KBM-7 (cell line): ENCODE measurements at places on chromosomes 1 and 21.

DNA sequence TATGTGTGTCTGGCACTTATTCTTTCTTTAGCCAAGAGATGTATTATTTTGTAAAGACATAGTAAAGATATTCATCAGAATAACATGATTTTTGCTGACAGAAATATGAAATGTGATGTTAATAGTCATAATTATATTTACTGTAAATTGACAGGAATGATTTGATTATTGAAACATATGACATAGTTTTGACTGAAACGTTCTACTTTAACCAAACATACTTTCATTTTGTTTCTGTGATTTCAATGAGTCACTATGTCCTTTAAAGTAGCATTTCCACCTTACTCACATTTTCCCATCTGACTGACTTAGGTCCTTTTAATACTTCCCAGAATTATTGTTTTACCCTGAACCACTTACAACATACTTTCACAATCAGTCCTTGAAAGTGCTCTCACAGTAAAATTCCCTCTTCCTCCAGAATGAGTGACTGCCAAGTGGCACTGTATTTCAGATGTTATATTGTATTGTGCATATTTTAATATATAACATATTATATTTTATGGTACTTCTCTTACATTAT, 437.9 kb downstream of the NCAM2 start:
- no peak for DNase-seq

- no peak for DNase-seq
Measured at GRCh38 chr1:211832661-211833060, 2.1 kb upstream of the LPGAT1 start.

DNA sequence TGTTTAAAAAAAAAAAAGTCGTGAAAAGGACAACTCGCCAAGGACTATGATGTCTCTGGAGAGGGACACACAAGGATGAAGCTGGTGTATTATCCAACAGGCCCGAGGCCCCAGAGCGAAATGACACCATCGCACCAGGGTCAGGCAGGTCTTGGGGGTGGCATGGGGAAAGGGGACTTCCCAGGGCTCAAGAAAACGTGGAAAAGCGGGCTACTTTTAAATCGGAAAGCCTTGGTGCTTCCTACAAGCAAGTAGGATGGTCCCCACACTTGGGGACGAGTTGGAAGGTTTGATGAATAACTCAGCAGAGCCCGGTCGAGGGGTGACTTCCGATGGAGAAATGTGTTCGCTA, 505 bp upstream of the GNPAT start:
- DNase-seq: no peak

DNA sequence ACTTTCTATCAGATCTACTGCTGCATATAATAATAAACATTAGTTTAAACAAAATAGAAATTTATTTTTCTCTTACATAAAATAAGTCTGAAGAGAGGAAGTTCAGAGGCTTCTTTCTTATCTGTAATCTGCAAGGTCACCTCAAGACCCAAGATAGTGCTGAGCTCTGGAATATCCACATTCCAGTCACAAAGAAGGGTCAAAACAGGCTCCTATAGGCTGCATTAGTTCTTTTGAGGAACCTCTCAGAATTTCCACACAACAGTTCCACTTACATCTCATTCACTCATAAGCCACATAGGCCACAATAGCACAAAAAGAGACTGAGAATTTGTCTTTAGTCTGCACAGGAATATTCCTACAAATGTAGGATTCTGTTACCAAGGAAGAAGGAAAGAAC, 15.4 kb downstream of the DYNLT5 start:
- DNase-seq: peak; percentile 26

GRCh38 chr1:33292726-33293340, 28.1 kb downstream of the A3GALT2 start:
- no peak for DNase-seq

DNA sequence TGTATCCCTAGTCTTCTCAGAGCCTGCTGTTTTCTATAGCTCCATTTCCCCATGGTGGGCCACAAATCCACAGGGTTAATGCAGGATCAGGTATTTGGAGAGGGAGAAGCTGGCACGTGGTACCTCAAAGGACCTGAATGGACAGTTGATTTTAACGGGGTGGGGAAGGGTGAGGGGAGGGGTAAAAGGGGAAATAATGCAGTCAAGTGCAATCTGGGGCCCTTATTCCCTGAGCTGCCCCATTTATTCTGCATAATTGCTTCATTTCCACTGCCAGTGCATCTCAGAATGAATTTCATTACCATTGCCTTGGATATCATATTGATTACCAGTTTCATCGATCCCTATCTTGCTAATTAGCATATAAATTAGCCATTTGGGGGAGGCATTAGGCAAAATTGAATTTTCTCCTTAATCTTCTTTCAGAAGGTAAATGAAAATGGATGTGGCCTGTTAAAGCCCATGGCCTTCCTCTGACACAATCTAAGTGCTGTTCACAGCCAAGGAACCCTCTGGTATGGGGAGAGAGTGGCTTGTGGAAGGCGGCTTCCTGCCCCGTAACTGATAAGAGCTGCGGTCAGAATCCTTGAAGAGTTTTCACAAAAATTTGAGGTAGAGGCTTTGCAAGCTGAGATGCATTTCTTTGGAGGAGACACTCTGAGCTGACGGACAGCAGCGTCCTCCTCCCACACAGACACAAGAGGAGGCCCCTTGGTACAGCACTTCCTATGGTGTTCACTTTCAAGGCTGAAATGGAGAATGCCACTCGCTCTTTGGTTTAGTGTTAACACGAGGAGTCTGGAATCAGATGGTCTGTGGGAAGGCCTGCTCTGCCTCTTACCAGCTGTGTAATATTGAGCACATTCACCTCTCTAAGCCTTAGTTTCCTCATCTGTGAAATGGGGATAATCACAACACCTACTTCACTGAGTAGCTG, 34.4 kb downstream of the PHC2 start:
- peak; percentile 95 for DNase-seq

DNA sequence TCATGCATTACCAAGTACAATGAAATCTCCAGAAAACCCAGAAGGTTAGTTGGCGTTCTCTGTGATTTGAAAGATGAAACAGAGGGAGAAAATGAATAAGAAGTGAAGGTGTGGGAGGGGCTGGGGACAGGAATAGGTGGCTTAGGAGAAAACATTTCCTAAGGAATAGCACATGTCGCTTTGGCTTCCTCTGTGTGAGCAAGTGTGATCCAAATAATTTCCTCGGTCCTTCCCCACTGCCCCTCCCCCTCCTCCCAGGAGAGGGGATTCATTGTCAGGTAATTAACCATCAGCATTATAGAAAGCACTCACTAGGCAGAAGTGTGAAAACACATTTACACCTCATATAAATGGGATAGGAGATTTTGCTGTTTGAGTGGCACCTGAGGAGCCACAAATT, 105.5 kb downstream of the NUF2 start:
- DNase-seq: no peak

DNA sequence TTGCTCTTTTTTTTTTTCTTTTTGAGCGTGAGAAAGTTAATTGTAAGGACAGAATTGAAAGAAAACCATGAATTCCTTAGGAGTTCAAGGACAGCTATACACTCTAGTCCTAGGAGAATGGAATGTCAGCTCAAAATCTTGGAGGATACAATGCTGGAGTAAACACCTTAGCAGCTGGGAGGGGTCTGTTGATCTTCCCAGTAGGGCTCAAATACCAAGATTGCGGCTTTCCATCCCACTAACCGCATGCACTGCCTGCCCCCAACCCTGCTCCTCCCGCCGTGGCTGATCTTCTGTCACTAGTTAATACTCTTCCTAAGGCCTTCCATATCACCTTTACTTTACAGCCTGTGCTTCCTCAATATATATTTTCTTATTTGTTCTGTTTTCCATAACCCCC, 2.6 kb upstream of the PDC start:
- no peak for DNase-seq

GRCh38 chr1:7501084-7501491, 270.0 kb upstream of the VAMP3 start:
- DNase-seq: no peak

DNA sequence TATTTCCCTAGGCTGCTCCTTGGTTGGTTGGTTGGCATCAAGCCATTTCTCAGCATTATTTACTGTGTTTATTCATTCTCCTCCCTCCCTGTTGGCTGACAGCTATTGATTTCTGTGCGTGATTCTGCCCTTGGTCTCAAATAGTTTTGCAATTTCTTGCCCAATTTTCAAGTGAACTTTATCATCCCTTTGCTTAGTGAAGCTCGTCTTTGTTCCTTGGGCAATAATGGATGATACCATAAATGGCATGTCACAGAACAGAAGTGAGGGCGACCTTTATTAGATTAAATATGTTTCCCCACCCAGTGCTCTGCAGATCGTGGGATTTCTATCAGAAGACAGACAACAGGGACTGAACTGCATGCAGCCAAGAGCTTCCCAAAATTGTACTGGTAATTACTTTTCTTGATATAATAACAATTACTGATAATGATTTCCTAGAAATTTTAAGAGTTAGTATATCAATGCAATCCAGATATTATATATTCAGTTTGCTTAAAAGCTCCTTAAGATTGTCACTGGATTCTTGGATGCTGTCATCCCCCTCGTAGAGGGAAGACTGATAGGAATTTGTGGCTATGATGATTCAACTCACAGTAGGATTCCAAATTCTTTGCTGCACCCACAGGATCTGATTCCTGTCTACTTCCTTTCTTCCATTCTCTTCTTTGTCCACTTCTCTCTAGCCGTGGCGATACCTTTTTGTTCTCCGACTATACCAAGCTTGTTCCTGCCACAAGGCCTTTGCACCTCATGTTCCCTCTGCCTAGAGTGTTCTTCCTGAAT, 122.1 kb upstream of the KAZN start:
- DNase-seq: no peak

- no peak for DNase-seq
Measured at GRCh38 chr1:232568906-232569553, 60.9 kb downstream of the SIPA1L2 start.

GRCh38 chr1:30511991-30512913, 211.1 kb downstream of the MATN1 start:
- DNase-seq: no peak

GRCh38 chr1:101227837-101228236, 9.0 kb upstream of the S1PR1 start:
- no peak for DNase-seq

DNA sequence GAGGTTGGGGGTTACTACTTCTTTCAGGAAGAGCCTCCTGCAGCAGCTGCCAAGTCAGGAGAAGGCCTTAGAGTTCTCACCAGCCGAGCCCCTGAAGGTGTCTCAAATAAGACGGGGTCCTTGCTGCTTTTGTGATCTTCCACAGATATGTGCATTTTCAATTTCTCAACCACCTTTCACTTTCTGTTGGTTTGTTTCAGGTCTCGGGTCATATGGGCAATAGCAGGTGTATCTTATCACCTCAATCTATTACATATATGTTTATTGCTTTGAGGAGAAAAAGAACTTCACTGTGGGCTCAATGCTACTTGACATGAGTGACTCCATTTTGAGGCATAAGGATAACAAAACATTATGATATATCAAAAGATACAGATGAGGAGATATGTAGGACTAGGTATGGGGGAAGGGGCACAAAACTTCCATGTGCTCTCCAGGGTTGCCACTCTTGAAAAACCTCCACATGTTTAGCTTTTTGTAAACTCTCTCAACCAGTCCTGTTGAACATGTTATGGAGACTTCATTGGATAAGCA, 1171.4 kb upstream of the ADGRL2 start:
- no peak for DNase-seq

DNA sequence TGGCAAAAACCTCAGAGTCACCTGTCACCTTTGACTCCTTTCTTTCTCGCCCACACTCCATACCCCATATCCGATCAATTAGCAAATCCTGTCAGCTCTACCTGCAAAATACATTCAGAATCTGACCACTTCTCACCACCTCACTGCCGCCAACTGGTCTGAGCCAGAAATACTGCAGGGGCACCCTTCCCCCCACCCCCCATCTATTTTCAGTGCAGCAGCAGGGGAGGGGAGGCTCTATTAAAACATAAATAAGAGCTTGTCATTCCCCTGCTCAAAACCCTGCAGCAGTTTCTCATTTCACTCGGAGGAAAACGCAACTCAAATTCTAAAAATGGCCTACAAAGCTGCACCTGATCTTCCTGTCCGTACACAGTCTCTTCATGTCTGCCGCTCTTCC, 3.9 kb downstream of the PKLR start:
- DNase-seq: no peak

DNA sequence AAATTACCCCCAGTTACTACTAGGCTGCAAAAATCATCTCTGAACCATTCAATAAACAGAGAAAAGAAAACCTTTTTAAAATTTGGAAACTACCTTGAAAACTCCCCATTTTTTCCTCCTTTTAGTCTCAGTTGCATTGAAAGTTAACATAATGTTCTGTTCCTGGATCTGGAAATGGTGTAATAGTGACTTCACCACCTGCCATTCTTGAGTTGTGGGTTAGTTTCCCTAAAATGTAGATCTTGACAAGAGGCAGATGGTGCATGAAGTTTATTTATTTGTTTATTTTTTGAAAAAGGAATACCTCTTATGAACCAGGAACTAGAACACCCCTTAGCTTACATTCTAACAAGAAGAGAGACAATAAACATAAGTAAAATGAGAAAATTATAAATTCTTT, 72.8 kb downstream of the ATF6 start:
- no peak for DNase-seq

- no peak for DNase-seq
Measured at GRCh38 chr21:28084951-28085350, 907.7 kb downstream of the LTN1 start.
